ENCODE measurements at places on chromosomes 12 and 14.
A peak's percentile ranks its signal among the peaks of the same experiment; 100 is the strongest.

- DNase-seq: no peak
Measured at GRCh38 chr14:39740454-39740853, 308.2 kb upstream of the FBXO33 start.

GRCh38 chr12:109594556-109595317 lies 21.1 kb downstream of the MVK start:
- DNase-seq: no peak

DNA sequence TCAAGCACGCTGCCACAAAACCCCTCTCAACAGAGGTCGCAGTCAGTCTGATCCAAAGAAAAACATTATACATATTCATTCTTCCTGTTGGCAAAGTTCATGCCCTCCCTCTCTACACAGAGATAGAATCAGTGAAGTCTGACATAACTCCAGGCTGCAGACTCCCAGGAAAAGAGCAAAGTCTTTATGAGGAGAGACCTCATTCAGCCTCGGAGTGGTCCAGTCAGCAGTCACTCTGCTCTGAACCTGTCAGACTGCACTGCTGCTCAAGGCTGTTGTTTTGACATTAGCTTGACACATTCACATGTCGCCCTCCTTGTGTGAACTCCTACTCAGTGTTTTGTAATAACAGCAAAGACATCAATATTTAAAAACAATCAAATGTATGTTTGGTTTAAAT lies 241.2 kb upstream of the G2E3 start:
- no peak for DNase-seq

GRCh38 chr12:19998961-19999804 lies 369.2 kb upstream of the PDE3A start:
- no peak for DNase-seq

GRCh38 chr12:122064025-122064777 lies 14.4 kb upstream of the MLXIP start:
- no peak for DNase-seq

GRCh38 chr12:65696227-65696626 lies 128.1 kb upstream of the HMGA2 start:
- DNase-seq: no peak

- no peak for DNase-seq
Measured at GRCh38 chr12:11576104-11576503, 73.4 kb upstream of the ETV6 start.

DNA sequence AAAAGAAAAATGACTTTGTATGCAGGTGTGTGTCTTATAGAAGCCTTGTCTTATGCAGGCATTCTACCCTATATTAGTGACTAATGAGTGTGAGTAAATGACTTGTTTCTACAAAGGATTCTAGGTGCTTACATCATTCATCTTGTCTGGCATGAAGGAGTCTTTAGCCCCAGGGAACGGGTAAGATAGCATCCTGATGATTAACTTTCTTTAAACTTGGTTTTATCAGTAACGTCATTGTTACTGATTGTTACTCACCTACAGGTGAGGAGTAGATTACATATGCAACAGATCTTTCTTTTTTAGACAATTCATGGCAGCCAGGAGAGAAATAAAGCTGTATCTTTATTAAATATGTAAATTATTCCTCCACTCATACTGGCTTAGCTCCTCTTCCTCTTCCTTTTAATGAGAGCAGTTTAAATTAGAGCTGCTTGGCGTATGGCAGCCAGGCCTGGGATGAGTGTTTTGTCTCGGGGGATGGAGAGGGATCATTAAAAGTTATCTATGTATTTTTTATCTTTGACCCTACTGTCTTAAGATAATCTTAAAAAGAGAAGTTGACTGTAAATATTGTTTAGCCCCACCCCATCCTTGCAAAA lies 57.2 kb upstream of the ATP2A2 start:
- no peak for DNase-seq

DNA sequence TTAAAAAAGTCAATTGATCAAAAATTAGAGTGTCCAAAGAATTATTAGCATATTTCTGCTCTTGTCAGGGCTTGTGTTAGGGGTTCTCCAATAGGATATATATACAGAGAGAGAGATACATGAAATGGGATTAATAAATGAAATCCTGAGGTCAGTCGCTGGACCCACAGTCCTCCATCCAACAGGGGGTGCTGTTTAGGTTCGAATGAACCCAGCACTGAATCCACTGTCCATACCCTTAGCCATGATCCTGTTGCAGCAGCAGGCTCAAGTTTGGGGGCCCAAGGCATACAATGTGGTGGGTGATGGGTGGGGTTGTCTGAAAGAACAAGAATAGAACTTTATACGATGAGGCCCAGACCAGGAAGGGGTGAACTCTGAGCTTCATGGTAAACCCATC lies 780 bp upstream of the MYO1H start:
- no peak for DNase-seq

- no peak for DNase-seq
Measured at GRCh38 chr12:109744986-109745942, 31.6 kb downstream of the FAM222A start.

- DNase-seq: no peak
Measured at GRCh38 chr12:54386403-54387113, 2.0 kb upstream of the ZNF385A start.

DNA sequence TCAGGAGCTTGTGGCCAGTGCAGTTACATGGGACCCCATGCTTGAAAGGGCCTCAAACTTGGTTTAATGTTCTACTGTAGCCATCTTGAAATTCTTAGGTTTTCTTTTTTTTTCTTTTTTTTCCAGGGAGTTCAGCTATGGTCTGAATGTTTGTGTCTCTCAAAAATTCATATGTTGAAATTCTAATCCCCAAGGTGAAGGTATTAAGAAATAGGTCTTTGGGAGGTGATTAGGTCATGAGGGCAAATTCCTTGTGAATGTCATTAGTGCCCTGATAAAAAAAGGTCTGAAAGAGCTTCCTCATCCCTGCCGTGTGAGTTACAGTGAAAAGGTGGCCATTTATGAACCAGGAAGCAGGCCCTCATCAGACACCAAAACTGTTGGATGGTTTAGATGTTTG lies 324.1 kb downstream of the C12orf75 start:
- no peak for DNase-seq

DNA sequence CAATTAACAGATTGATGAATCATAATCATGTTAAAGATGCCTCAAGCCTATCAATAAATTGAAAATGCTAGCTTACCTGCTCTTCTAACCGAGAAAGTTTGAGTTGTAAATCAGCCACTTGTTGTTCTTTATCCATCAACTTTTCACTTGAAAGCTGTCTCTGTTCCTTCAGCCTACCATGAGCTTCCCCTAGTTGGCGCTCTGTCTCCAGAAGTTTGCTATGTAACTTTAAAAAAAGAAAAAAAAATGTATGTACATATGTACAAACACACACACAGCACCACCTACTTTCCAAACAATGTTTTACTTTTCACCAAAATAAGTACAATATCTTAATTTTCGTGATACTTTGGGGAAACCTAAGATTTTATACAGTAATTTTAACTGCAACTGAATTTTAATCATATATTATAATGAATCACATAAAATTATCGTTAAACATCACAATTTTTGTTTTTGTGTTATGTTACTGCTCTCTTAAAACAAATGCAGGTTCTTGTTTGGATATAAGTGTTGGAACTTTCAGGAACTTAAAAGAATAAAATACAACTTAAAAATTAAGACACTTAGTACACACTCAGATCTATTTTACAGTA lies 101.2 kb downstream of the EEA1 start:
- DNase-seq: peak; percentile 6

GRCh38 chr12:51686727-51687126 lies 95.7 kb downstream of the SCN8A start:
- DNase-seq: no peak

DNA sequence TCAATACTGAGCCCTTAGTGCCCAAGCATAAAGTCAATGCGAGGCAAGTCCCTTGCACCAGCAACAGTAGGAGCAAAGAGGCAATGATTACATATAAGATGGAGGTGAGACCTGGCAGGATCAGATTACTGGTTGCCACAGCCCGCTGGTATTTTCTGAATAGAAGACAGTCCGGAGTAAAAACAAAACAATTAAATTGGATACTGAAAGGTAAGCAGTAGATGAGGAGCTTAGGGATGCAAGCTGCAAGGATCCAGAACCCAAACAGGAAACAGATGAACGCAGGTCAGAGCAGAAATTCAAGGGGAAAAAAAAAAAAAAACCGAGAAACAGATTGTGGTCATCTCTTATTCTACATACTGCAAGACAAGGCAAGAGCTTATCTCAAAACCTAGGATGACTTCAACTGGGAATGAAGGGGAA lies 119.6 kb downstream of the MED13L start:
- no peak for DNase-seq

DNA sequence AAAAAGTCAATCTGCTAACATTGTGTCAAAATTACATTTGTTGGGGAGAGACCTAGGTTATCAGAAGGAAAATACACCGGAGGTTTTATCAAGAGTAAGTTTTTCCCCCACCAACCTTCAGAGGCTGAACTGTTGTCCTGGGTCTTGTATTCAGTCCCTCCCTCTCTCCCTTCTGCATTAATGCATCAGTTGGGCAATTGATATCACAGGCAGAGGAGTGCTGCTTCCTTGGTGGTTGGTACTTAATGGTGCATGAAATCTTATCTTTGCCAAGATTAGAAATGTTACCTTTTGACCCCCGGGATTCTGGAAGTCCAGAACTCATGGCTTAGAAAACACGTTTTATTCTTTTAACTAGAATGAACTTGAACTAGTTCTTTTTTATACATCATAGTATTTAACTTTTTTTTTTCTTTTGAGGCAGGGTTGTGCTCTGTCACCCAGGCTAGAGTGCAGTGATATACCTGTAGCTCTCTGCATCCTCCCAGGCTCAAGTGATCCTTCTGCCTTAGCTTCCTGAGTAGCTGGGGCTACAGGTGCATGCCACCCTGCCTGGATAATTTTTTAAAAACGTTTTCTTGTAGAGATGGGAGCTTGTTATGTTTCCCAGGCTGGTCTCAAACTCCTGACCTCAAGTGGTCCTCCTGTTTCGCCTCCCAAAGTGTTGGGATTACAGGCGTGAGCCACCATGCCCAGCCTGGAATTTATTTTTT lies 4.9 kb downstream of the PCBP2 start:
- DNase-seq: no peak

DNA sequence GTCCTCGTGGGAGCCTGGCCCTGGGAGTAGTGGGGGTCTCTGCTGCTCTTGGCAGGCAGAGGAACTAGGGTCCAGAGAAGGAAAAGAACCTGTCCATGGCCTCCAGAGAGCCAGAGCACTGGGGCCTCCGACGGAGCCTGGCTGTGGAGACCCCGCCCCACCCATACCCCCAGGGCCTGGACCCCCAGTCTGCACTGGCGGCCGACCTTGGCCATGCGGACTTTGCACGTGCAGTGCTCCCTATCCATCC lies 1.1 kb downstream of the BEGAIN start:
- no peak for DNase-seq

GRCh38 chr12:2924019-2924418 lies 33.3 kb downstream of the TULP3 start:
- DNase-seq: no peak

DNA sequence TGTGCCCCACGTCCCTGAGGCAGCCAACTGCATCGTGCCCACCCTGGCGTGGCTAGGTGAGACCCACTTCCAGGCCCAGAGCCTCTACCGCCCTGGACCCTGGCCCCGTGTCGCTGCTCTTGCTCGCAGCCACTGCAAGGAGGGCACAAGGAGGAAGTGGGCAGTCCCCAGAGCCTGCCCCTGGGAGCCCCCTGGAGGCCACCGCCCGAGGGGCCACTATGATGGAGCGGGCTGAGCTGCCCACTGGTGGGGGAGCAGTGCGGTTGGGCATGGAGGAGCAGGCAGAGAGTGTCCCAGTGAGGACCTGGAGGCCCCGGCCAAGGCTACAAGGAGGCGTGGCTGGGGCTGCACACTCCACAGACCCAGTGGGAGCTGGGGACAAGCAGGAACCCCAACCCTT lies 323.6 kb downstream of the PCNX1 start:
- DNase-seq: no peak

DNA sequence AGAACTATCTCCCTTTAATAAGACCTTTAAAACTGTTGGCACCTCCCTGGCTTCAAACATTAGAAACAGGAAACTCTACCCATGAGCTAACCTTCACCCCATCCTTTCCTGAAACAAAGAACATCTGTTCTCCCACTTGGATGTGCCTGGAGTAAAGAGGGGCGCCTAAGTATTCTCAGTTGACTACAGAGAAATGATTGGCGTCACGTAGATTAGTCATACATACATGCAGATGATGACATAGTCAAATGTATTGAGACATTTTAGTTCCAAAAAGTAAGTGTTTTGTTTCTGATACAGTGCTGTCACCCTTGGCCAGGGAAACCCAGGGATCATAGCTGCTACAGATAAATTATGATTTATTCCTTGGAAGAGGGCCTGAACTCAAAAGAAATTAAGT lies 260.0 kb upstream of the PLEKHG7 start:
- no peak for DNase-seq

DNA sequence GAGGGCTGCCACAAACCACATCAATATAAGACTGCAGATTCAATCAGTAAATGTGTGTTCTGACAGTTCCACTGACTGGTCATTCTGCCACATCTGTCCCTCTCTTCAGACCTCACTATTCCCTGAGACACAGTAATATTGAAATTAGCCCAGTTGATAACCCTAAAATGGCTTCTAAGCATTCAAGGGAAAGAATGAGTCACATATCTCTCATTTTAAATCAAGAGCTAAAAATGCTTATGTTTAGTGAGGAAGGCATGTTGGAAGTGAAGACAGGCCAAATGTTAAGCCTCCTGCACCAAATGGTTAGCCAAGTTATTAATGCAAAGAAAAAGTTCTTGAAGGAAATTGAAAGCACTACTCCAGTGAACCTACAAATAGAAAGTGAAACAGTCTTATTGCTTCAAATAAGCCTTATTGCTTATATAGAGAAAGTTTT lies 24.5 kb upstream of the KIF21A start:
- DNase-seq: no peak

- DNase-seq: no peak
Measured at GRCh38 chr14:69043596-69044260, 64.6 kb upstream of the ACTN1 start.

- DNase-seq: no peak
Measured at GRCh38 chr14:24131549-24131966, 1.1 kb downstream of the FITM1 start.

DNA sequence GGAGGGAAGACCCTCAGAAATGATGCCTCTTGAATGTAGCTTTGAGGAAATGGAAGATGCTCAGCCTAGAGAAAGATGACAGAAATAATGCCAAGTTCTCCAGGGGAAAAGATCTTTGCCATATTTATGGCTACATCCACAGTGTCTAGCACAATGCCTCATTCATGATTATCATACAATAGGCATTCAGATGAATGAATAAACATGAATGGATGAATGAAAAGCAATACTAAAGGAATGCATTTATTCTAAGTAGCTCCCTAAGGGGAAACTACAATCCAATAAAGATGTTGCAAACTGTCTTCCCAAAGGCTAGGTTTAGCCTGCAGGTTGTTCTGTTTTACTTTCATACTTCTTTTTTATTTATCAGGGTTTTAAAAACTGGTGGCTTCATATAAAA lies 12.0 kb downstream of the TMTC1 start:
- DNase-seq: no peak

GRCh38 chr12:100077367-100077766 lies 65.3 kb downstream of the BLTP3B start:
- DNase-seq: no peak
